ENCODE measurements at places on chromosomes 13 and 19.
A peak's percentile ranks its signal among the peaks of the same experiment; 100 is the strongest.

GRCh38 chr13:42865768-42866102 is 84.4 kb downstream of the FAM216B start:
- H3K36me3 ChIP-seq = no peaks in the 10 kb centered on the region
- H3K27ac ChIP-seq = no peak overlapping the region
- H3K4me3 ChIP-seq = no peak overlapping the region
- H3K27me3 ChIP-seq = no peaks in the 10 kb centered on the region
- no peak for DNase-seq

GRCh38 chr19:35935911-35936737 is at the start of gene LRFN3:
Gene LRFN3 (plus strand): TSS chr19:35936374. CDS start chr19:35939426, 3,052 bp downstream.
- peaks cover 43% of the 10 kb centered on the region for H3K4me1 ChIP-seq
- peak within 1 kb of the TSS; percentile 6 for H3K27ac ChIP-seq
- no peaks in the 10 kb centered on the region for H3K27me3 ChIP-seq

DNA sequence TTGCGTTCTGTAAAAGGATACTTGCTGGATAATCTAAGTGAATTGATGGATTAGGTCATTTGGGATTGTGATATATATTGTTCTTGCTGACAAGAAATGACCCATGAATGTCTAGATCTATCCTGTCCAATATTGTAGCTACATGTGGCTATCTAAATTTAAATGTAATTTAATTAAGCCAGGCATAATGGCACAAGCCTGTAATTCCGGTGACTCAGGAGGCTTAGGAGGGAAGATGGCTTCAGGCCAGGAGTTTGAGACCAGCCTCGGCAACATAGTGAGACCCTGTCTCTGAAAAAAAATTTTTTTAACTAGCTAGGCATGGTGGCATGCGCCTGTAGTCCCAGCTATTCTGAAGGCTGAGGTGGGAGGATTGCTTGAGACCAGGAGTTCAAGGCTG is 39.3 kb upstream of the AKAP11 start:
- H3K27me3 ChIP-seq = no peaks in the 10 kb centered on the region
- H3K4me1 ChIP-seq = no peaks in the 10 kb centered on the region
- H3K36me3 ChIP-seq = no peaks in the 10 kb centered on the region
- no peak overlapping the region for H3K27ac ChIP-seq
- no peak for DNase-seq
- H3K4me3 ChIP-seq = no peak overlapping the region

DNA sequence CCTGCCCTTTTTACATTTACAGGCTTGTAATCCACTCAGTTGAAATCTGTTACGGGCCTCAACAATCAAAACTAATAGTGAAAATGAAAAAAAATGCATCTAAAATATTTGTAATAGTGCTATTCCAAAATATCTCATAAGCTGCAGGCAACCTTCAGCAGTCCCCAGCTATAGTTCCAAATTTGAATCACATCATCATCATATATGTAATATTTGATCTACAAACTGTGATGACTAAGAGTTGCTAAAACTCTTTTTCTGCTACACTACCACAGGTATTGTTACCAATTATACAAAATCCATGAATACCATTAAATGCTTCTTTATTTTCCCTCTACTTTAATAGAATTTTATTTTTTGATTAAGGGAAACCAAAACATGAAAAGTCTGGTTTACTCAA is 121.4 kb upstream of the RFC3 start:
- H3K27me3 ChIP-seq = no peaks in the 10 kb centered on the region
- H3K27ac ChIP-seq = no peak overlapping the region
- H3K4me3 ChIP-seq = no peak overlapping the region
- no peak for DNase-seq
- no peaks in the 10 kb centered on the region for H3K4me1 ChIP-seq

- no peak for DNase-seq
- no peak overlapping the region for H3K27ac ChIP-seq
- no peaks in the 10 kb centered on the region for H3K4me1 ChIP-seq
- no peak overlapping the region for H3K4me3 ChIP-seq
- no peaks in the 10 kb centered on the region for H3K36me3 ChIP-seq
- H3K27me3 ChIP-seq = no peaks in the 10 kb centered on the region
Observed at GRCh38 chr13:93525087-93525486, 298.5 kb downstream of the GPC6 start.

- peaks cover 1% of the 10 kb centered on the region for H3K27me3 ChIP-seq
- H3K4me3 ChIP-seq = no peak overlapping the region
- peaks cover 16% of the 10 kb centered on the region for H3K4me1 ChIP-seq
- DNase-seq = no peak
- no peak overlapping the region for H3K27ac ChIP-seq
Observed at GRCh38 chr13:113856716-113857065, 7.2 kb downstream of the GAS6 start.

- H3K4me1 ChIP-seq = no peaks in the 10 kb centered on the region
- H3K36me3 ChIP-seq = no peaks in the 10 kb centered on the region
- H3K27me3 ChIP-seq = no peaks in the 10 kb centered on the region
- no peak for DNase-seq
- no peak overlapping the region for H3K27ac ChIP-seq
- H3K4me3 ChIP-seq = no peak overlapping the region
Observed at GRCh38 chr13:29676941-29677452, 81.5 kb upstream of the SLC7A1 start.

DNA sequence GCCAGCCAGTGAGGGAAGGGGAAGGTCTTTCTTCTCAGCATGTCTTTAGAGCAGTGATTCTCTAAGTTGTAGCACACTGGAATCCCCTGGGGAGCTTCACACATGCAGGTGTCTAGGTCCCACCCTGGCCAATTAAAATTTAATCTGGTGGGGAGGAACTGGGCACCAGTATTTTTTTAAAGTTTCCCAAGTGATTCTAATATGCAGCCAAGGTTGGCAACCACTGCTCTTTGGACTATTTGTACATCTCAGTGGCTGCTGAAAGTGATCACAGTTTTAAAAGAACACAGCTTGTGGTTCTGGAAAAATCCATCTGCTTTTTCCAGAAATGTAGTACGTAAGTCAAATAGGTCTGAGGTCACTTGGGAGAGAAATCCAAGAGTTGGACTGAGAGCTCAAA is 10.7 kb upstream of the KATNAL1 start:
- no peaks in the 10 kb centered on the region for H3K27me3 ChIP-seq
- no peak overlapping the region for H3K4me3 ChIP-seq
- no peaks in the 10 kb centered on the region for H3K36me3 ChIP-seq
- DNase-seq = no peak

DNA sequence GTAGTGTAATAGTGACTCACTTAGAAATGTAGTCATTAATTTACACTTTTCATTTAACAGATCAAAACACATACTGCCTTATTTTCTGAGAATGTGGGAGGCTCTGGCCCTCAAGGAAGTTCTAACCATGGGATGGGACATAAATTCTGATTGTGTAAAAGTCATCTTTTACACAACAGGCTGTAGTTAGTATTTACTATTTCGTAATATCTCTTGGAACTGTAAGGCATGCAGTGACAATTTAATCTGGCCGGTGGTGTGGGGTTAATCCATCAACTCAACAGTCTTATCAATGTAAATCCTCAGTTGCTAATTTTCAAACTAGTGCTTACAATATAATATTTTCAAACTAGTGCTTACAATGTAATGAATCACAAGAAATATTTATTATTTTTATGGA is 1599.2 kb downstream of the EFNB2 start:
- H3K4me1 ChIP-seq = no peaks in the 10 kb centered on the region
- H3K27me3 ChIP-seq = no peaks in the 10 kb centered on the region
- no peaks in the 10 kb centered on the region for H3K36me3 ChIP-seq

DNA sequence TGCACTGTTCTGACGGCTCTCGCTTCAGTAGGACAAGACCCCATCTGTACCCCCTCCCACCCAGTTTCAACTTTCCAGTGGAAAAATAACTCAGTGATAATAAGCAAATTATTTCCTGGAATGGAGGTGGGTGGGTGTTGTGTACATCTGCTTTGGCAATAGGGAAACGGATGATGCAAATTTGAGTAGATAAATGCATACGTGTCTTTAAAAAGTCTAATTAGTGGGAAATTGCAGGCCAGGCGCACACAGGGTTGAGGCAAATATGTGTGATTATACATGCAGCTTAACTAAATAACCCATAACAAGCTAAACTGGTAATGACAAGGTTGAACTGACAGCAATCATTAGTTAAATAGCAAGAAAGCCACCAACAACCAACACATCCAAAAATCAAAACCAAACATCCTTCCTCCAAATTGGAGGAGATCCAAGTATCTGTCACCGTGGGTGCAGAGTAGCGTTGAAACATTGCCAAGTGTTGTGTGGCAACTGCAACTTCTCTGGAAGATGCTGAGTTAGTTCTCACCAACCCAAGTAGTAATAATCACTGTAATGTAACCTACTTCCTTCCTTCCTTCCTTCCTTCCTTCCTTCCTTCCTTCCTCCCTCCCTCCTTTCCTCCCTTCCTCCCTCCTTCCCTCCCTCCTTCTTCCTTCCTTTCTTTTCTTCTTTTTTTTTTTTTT is 54.6 kb downstream of the TRPM4 start:
- no peaks in the 10 kb centered on the region for H3K27me3 ChIP-seq
- no peaks in the 10 kb centered on the region for H3K4me1 ChIP-seq
- H3K4me3 ChIP-seq = no peak overlapping the region
- no peak for DNase-seq
- no peak overlapping the region for H3K27ac ChIP-seq

DNA sequence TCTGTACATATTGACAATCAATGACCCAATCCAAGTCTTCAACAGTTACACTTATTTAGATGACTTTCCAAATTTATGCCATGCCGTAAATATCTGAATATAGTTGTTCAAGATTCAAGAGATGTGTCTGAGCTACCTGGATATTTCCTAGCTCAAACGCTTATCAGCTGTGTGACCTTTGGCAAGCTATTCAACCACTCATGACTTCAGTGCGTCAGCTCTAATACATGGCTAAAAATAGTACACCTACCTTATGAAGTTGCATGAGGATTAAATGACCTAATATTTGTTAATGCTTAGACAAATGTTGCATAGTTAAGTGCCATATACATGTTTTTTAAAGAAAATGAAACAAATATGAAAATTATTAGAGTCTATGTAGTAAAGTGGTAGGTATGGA is 704.1 kb downstream of the OLFM4 start:
- H3K4me3 ChIP-seq = no peak overlapping the region
- no peak overlapping the region for H3K27ac ChIP-seq
- DNase-seq = no peak

DNA sequence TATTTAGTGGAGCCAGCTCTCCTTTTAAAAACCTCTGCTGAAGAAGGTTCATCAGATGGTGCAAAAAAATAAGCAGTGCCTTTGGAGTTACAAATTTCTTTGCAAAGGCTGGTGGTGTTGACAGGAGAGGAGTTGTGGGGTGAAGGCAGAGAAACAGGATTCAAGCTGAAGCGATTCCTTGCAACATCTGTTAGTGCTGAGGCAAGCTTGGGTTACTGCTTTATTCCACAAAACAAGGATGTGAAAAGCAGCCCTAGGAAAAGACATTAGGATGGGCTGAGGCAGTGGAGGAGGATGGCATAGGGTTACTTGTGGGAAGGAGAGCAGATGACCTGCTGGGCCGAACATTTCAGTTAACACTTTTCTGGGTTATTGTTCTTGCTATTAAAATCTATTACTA is 390.7 kb downstream of the DLEU7 start:
- no peak overlapping the region for H3K4me3 ChIP-seq
- no peak for DNase-seq
- no peaks in the 10 kb centered on the region for H3K27me3 ChIP-seq
- no peaks in the 10 kb centered on the region for H3K4me1 ChIP-seq
- H3K27ac ChIP-seq = no peak overlapping the region

- no peak overlapping the region for H3K4me3 ChIP-seq
- H3K27ac ChIP-seq = no peak overlapping the region
- H3K4me1 ChIP-seq = no peaks in the 10 kb centered on the region
- no peak for DNase-seq
Observed at GRCh38 chr13:92487238-92487637, 739.4 kb upstream of the GPC6 start.

DNA sequence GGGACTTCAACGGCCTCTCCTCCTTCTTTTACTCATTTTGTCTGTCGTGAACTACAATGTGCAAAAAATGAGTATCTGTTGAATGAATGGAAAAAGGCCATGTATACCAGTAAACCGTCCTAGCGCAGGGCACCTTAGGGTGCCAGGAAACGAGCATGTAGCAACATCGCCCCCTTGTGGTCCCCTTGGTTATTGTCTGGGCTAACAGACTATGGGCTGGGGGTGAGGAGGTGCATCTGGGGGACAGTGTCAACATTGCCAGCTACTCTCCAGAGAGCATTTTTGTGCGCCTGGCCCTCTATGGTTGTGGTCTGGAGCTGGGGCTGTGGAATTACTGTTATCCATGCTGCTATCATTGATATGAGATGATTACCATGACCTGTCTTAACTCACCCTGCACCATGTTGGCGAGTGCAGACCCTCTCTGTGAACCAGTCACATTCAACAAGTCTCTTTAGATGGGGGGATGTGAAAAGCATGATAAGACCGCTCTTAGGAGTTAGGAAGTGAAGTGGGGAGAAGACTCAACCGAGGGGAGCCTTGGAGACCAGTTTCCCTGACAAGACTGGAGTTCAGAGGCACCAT is 22.8 kb upstream of the SIGLEC11 start:
- no peaks in the 10 kb centered on the region for H3K4me1 ChIP-seq
- no peaks in the 10 kb centered on the region for H3K27me3 ChIP-seq
- H3K4me3 ChIP-seq = no peak overlapping the region
- DNase-seq = peak; percentile 52
- no peak overlapping the region for H3K27ac ChIP-seq

- DNase-seq = no peak
- peaks cover 38% of the 10 kb centered on the region for H3K36me3 ChIP-seq
- peaks cover 33% of the 10 kb centered on the region for H3K4me1 ChIP-seq
- H3K27me3 ChIP-seq = no peaks in the 10 kb centered on the region
- H3K27ac ChIP-seq = no peak overlapping the region
Observed at GRCh38 chr19:39839678-39840327, 5.8 kb upstream of the DYRK1B start.

DNA sequence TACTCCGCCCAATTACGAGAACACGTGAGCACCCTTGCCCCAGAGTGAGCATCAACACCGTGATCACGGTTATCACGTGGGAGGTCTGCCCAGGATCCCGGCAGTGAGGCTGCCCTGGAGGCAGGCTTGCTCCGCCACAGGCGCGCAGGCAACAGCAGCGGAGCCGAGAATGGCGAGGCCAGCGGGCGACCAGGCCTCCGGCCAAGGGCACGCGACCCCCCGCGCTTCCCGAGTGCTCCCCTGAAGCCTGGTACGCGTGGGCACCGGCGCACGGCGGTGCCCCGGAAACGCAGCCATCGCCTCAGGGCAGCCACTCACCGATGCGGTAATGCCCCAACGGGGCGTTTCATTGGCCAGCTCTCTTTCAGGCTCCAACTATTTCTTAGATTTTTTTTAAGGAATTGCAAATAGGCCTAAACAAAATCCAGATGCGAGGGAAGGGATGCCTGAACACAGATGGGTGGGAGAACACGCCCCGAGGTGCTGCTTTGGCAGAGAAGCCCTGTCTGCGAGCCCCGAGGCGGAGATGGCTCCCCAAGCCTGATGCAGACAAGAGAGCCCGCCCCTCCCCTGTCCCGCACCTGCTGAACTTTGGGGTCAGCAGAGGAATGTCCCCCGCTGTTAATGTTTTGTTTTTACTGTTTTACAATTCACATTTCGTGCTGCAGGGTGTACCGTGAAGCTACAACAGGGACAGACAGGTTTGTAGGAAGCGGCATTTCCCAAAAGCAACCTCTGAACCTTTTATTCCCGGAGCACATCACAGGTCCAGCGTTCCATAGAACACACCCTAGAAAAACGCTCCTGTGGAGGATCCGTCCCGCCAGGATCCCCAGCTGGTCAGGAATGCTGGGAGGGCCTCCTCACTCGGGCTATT is 132.7 kb downstream of the ZDHHC20 start:
- no peaks in the 10 kb centered on the region for H3K27me3 ChIP-seq
- no peak for DNase-seq
- peak overlapping the region; percentile 26 for H3K4me3 ChIP-seq
- H3K4me1 ChIP-seq = no peaks in the 10 kb centered on the region
- H3K27ac ChIP-seq = no peak overlapping the region
